Ammon's horn (tissue), 1 donor: ENCODE measurements at places on chromosomes 7 and 10.

DNA sequence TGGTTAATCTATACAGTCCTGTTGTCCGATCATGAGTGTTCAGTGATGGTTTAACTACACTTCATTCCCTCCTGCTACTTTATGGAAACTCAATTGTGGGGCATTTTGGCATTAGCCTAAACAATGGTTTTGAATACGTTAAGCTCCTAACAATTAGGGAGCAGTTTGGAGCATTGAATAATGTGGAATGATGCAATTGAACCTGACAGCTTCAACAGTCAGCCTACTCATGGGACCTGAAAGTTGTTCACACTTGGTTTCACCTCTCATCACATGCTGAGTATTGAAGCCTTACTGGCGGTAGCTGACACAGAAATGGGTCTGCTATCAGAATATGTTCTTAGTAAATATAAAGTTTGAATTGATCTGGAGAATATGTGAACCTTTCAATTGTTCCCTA is 186.1 kb downstream of the MLLT10 start:
- DNase-seq = no peak

DNA sequence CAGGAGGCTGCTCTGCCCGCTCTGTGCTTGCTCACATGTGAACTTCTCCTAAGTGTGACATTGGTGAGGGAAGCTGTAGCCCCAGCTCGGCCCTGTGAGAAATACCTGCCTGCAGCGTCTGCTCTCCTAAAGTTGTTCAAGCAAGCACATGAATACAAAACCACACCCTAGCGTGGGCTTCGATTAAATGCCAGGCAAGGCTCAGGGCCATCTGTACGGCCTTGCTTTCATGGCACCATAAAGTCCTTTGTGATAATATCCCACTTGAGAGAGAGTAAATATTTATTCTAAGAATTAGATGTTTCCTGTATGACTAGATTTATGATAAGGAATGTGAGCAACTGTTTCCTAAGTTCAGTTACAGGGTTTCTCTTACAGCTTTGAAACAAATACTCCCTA is 262.8 kb upstream of the KLF14 start:
- no peak for DNase-seq

DNA sequence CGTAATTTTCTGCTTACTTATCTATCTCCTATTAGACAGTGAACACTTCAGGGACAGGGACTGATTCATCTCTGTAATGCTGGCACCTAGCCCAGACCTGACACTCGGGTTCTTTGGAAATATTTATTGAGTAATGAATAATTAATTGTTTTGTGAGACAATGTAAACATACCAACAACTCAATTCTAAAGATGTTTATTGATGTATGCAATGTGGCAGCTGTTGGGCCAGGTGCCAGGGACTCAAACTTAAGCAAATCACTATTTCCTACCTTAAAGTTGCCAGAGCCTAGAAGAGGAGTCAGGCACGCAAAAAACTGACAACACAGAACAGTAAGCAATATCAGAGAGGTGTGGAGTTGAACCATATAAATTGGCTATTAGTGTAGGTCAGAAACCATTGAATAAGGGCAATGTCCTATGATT is 63.6 kb upstream of the BMPER start:
- DNase-seq = peak; percentile 42

- DNase-seq = no peak
Measured at GRCh38 chr7:7395785-7396184, 139.9 kb downstream of the COL28A1 start.

- peak; percentile 83 for DNase-seq
Measured at GRCh38 chr10:79239275-79239779, 107.9 kb upstream of the PPIF start.

DNA sequence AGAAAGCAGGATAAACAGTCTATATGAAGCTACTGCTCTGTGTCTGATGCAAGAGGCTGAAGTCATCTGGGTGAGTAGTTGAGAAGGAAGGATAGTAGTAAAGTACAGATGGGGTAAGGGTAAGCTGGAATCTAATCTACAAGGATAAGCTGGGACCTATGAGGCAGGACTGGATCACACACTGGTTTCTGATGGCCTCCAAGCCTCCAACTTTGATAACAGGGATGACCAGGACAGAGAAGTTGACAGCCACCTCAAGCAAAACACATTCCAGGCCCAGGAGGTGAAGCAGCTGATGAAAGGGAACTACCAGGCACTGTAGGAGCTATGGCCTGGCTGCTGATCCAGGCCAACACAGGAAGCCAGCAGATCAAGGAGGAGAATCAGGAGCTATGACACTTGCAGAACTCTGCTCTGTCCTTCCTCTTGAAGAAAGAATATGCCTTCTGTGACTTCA is 278.1 kb upstream of the TMEM229A start:
- no peak for DNase-seq

GRCh38 chr10:123044391-123044790 is 35.6 kb downstream of the ACADSB start:
- DNase-seq = no peak

DNA sequence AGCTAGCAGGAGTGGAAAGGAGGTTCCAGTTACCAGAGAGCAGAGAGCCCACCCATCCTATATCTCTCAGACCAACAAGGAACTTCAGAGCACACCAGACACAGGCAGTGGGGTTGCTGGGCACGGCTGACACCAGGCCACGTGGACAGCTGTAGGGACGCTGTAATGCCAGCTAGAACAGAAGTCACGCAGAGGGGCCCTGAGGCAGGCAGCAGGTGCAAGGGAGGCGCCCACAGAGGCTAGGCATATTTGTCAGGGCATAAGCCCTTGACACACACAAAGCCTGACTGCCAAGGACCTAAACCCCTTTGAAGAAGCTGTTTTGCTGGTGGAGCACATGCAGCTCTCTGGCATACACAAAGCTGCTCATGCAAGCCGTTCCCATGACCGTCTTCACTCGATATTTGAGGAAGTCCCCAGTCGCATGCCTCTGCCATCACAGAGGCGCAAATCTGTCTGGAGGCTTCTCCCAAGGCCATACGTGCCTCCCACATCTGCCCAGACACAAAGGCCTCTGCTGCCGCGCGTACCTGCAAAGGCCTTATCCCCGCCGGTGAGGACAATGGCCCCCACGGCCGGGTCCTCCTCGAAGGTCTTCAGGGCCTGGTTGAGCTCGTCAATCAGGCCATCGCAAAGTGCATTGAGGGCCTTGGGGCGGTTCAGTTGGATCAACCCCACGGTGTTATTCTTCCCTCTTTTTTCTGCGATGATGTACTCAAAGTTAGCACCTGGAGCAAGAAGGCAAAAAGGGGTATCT is 2.9 kb downstream of the ECHS1 start:
- no peak for DNase-seq

DNA sequence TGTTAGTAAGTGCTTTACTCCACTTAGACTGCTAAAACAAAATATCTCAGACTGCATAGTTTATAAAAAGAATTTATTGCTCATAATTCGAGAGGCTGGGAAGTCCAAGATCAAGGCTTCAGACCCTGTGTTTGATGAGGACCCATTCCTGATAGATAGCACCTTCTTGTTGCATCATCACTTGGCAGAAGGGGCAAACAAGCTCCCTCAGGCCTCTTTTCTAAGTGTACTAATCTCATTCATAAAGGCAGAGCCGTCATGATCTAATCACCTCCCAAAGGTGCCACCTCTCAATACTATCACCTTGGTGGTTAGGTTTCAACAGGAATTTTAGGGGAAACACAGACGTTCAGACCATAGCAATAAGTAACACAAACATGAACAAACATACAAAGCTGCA is 55.4 kb downstream of the CRPPA start:
- DNase-seq = no peak

GRCh38 chr10:79021948-79022499 is 46.7 kb upstream of the ZMIZ1 start:
- DNase-seq = no peak
